NCI-H510A treated with DMSO at 0.1 percent for 48 hours (cell line): ENCODE measurements at places on chromosomes 12 and 14.

DNA sequence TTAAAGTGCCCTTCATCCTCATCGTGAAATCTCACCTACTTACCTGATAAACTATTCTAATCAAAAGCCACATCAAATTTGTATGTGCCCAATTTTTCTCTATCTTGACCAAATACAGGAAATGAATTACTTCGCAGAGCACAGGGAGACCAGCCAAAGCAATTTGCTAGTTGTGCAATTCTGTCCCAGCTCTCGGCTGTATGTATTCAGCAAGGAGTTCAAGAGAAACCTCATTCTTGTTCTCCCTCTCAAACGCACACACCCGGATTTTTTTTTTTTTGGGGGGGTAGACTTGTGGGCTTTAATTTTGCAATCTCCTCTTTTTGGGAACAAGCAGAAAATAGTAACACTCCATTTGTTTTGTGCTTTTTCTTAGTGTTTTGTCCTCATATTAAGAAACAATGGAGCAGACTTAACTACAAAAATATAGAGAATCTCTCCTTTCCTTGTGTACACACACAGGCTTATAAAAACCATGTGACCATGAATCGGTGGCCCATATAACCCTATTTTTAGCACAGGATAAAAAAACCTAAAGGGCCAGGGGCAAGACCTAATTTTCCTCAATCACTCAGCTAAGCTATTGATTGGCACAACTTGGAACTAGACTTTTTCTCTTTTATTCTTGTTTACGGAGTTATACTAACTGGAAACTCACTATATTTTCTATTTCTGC lies 64.2 kb downstream of the MBIP start:
- DNase-seq = no peak

DNA sequence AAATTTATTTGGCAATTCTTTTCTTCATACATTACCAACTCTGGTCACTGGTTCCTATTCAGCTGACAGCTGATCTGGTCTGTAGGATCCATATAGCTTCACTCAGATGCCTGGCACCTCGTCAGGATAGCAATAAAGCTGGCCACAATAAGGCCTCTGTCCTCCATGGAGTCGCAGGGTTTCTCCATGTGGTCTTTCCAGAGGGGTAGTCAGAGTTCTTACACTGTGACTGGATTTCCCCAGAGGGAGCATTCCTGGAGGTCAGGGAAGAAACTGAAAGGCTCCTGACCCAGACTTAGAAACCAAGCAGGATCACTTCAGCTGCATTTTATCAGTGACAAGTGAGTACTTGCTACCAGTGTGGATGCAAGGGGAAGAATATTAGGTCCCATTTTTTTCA lies 34.9 kb upstream of the SIX1 start:
- no peak for DNase-seq

DNA sequence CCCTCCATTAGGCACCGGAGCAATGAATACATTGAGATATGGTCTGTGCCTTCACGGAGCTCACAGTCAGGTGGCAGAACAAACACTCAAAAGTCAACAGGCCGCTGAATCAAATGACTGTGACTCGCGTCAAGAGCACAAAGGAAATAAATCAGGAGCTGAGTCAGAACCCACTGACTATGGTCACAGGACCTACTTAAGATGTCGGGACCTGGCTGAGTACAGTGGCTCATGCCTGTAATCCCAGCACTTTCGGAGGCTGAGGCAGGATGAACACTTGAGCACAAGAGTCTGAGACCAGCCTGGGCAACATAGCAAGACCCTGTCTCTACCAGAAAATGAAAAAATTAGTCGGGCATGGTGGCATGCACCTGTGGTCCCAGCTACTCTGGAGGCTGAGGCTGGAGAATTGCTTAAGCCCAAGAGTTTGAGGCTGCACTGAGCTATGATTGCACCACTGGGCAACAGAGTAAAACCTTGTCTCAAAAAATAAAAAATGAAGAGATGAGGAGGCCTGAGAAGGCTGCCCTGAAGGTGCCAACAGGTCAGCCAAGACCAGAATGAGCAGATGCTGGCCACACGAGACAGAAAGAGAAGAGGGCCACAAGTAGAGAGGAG lies 19.9 kb downstream of the TMEM233 start:
- DNase-seq = peak; percentile 91

- DNase-seq = no peak
Measured at GRCh38 chr12:53754633-53755264, 3.0 kb upstream of the CISTR start.

DNA sequence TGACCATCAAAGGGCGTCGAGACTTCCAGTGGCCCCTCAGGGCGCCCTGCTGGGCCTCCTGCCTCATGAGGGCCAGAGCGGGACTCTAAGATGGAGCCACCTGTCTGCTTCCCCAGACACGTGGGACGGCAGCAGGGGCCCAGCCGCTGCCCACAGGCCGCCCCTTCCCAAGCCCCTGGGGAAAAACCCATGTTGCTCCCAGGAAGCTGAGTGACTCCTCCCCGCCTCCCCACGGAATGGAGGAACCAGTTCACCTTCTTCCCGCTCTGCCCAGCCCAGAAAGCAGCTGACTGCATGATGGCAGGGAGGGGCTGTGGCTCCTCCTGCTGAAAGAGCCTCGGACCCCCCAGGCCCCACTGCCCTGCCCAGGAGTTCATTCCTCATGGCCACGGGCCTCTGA lies 14.9 kb downstream of the RAB35 start:
- DNase-seq = no peak

DNA sequence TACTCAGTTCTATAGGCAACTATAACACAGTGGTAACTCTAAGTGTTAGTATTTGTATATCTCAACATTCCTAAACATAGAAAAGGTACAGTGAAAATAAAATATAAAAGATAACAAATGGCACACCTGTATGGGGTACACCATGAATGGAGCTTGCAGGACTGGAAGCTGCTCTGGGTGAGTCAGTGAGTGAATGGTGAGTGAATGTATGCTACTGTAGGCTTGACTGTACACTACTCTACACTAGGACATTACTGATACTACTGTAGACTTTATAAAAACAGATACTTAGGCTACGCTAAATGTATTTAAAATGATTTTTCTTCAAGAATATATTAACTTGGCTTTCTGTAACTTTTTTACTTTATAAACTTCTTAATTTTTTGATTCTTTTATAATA lies 25.5 kb downstream of the TEAD4 start:
- no peak for DNase-seq

DNA sequence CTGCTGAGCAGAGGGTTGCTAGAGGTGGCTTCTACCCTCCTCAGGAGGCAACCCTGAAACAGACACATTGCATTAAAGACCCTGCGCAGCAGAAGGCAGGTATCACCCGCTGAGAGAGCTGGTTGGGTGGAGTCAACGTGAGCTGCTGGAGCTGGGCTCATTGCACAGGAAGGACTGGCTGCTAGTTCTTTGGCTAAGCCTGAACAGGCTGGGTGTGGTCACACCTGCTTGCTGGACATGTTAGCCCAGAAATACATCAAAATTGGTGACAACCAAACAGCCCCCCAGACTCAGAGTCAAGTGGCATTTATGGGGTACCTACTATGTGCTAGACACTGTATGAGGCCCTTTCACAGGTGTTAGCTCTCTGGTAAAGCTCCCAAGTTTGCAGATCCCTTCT lies 33.8 kb upstream of the IRF2BPL start:
- DNase-seq = peak; percentile 33

GRCh38 chr12:129257524-129257923 lies 404.2 kb downstream of the GLT1D1 start:
- DNase-seq = no peak

DNA sequence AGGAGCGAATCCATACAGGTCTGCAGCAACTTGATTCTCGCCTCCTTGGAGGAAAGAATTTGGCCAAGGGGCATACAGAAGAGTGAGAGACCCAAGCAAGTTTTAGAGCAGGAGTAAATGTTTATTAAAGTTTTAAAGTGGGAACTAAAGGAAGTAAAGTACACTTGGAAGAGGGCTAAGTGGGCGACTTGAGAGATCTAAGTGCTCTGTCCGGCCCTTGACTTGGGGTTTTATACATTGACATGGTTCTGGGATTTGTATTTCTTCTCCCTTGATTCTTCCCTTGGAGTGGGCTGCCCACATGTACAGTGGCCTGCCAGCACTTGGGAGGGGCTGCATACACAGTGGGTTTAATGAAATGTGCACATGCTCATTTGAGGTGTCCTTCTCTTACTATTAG lies 421.2 kb downstream of the TMEM121 start:
- DNase-seq = no peak

DNA sequence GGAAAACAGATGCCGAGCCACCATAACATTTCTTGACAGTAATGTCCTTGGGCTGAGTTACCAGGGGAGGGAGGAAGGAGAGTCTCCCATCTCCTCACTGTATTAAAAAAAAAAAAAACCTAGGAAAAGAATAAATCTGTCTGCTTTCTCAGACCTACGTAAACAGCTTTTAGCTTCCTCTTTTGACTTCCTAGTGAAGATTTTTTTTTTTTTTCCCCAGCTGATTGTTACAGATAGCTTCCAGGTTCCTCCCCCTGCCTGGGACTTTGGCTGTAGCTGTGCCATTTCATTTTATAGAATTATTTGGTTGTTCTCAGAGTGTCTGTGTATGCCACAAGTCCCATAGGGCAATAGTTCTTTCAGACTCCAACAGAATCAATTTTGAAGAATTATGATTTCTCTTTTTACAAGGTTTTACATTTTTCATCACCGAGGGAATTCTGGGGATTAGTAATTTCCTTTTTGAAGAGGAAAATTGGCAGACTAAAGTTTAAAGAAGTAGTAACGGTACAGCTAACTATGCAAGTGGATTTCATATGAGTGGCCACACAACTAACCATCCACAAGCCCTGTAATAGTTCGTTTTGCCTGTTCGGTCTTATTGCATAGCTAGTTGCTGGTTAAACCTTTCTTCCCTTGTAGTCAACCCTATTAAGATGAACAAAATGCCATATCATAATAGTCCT lies 23.1 kb upstream of the GNS start:
- DNase-seq = no peak

DNA sequence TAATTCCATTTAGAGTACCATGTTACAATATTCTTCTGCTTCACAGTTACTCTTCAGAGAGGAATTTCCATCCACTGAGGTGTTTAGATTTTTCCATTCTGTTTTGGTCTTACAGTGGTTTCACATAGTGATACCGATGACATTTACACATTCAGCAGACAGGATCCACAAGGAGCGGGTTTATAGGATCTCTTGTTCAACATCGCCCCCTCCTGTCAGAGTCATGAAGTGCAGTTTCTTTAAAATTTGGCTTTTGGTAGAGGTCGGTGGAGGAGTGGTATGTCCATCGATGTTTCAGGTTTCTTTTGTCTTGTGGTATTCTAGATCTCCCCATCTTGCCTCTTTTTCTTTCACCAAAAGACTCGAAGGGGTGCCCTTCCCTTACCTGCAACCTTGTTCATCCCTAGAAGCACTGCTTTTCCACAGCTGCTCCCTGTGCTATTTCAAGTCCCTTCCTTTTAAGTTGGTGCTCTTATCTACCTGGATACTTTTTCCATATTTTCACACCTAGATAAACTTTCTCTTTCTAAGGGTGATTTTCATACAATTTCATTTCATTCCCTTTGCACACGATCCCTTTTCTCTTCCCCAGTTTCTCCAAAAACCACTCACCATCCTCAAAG lies 181.3 kb downstream of the ITPR2 start:
- DNase-seq = peak; percentile 70

- DNase-seq = no peak
Measured at GRCh38 chr12:120261951-120262851, 3.3 kb downstream of the PXN start.

DNA sequence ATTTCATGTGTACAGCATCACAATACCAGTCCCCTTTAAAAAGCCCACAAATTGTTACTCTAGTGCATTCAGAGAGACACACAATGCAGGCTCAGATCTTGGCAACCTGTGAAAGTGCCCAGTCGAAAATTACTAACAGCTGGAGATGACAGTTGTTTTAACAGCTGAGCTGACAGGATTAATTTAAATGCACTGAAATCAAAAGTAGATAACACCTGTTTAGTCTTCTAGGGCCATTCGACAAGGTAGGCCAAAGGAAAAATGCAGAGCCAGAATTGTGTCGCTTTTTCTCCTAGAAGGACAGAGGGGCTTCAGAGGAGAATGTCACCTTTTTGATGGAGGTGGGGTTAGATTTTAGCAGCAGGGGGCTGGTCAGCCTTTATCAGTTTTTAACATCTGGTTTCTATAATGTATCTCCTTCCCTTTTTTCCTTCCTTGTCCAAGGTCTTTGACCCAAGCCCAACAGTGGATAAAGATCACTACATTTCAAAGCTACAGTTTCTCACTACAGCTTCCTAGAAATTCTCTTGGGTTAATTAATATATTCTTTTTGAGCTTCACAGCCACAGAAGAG lies 139.1 kb downstream of the SOX5 start:
- DNase-seq = no peak

DNA sequence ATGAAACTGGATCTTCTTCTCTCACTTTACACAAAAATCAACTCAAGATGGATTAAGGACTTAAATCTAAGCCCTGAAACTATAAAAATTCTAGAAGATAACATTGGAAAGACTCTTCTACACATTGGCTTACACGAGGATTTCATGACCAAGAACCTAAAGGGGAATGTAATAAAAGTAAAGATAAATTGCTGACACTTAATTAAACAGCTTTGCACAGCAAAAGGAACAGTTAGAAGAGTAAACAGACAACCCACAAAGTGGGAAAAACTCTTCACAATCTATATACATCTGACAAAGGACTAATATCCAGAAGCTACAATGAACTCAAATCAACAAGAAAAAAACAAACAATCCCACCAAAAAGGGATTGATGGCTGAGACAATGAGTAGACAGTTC lies 74.4 kb downstream of the BLTP3B start:
- no peak for DNase-seq

GRCh38 chr12:11805043-11805442 lies 155.6 kb downstream of the ETV6 start:
- DNase-seq = no peak

DNA sequence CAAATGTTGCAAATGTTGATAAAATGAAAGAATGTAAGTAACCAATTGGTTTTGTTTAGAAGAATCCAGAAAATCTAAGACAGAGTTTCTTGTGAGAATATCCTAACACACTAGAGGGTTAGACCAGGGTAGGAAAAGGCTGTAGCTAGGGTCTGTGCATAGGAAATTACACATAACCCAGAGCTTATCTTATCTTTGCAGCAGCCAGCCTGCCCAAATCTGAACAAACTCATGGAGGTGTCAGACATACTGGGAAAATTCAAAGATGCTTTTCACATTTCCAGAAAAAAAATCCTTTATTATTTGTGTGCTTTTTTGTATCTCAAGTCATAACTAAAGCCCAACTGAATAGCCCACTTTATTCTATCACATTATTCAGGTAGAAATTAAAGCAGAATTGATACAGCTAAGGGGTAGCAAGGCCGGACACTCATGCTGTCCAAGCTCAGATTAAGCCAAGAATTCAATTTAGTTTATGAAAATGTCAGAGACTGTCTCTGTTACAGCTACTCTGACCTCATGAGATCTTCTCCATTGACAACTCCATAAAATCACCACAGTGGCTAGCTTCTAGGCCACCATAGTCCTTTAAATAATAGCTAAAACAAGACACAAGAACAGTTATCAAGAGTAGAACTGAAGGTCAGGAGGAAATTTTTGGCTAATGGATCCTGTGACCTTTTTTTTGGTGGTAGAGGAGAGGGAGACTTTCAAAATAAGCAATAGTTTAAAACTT lies 169.6 kb upstream of the RASSF8 start:
- DNase-seq = no peak

- DNase-seq = no peak
Measured at GRCh38 chr14:98966016-98966415, 306.0 kb downstream of the BCL11B start.

GRCh38 chr12:10283027-10283426 lies 24.6 kb upstream of the KLRD1 start:
- no peak for DNase-seq
